ENCODE measurements at places on chromosomes 7 and 10.

DNA sequence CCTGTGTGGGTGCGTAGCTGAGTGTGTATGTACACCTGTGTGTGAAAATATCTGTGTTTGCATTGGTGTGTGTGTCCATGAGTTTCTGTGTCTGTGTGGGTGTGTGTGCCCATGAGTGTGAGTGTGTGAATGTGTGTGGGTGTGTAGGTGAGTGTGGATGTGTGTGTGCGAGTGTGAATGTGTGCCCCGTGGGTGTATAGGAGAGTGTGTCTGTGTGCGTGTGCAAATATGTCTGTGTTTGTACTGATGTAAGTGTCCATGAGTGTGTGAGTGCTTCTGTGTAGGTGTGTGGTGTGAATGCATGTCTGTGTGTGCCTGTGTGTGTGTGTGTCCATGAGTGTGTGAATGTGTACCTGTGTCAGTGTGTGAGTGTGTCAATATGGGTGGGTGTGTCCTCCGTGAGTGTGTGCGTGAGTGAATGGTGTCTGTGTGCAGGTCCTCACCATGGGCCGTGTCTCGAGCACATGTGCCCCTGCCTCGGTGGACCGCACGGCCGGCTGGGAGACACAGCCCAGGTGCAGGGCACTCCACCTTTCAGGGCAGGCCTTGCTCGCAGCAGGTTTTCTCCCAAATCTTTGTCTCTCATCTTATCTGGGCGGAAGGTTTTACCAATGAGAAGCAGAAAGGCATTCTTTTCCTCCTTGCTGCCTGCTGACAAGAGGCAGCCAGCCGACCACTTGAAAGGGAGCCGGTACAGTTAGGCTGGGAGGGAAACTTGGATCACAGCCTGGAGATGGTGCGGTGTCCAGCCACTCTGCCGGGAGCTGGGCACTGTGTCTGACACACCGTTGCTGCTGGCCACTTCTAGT lies 107.1 kb upstream of the FAM20C start:
- DNase-seq, result no peak

DNA sequence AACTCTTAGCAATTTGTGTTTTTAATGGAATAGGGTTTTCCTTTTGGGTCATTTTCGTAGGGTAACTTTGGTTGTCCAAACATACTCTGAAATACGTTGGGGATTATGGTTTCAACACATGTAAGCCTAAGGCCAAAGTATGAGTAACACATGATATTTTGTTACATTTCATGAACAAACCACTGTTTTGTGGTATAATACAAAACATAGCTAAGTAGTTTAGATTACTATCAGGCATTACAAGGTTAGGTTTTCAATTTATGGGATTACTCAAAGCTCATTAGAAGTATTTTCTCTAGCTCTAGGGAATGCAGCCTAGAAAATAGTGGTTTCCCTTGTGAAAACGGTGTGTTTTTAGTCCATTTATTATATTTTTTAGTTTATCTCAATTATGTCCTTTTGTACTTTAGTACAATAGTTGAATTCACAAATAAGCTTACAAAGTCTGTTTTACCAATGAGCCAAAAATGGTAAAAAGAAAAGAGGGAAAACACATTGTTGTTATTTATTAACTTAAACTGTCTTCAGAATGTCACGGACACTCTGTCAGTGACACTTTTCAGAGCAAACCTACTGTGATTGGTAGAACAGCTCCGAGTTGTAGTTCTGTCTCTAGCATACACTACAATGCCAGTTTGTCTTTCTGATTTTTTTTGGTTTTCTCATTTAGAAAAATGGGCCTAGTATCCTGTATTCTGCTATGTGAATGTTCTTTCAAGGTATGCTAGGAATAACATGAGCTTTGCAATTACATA lies 473.7 kb downstream of the SUGCT start:
- DNase-seq, result no peak

DNA sequence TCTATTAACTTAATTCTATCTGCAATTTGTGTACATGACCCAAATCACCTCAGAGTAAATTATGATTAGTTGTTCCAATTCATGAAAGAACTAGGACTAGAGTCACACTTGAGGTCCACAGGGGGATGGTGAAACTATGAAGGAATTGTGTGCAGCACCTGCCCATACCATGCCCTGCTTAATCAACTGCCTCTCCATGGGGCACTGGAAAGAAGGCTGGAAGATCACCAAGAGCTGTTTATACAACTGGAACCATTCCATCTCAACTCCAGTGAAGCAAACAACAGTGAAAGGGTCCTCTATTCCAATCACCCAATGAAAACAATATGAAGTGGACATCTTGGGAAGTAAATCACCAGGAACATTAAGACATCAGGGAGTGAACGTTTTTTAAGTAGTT lies 98.7 kb upstream of the SEMA3D start:
- no peak for DNase-seq

- no peak for DNase-seq
Observed at GRCh38 chr7:125355899-125356298, 426.3 kb upstream of the POT1 start.

- no peak for DNase-seq
Observed at GRCh38 chr10:71946700-71947099, 17.5 kb upstream of the CHST3 start.

Data from stimulated activated CD8-positive, alpha-beta memory T cell treated with anti-CD3 and anti-CD28 coated beads, Interleukin-4, amount 100 ng/mL, for 1 hour (primary cell).